ENCODE measurements at places on chromosomes 2 and 18.

DNA sequence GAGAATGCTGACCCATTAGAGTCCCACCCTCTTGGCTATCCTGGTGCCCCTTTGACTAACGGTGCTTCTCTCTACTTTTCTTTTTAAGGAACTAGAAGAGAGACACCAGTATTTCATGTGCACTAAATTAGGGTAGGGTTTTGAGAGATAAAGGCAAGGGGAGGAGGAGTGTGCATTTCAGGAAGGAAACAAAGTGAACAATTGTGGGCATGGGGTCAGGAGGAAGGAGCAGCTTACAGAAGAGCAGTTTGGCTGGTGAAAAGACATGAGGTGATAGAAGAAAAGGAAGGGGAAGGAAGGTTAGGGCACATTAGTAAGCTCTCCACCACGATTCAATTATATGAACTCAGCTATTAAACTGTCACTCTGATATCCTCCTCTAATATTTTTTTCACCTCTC lies 105.8 kb upstream of the CTAGE1 start:
- no peak for DNase-seq

DNA sequence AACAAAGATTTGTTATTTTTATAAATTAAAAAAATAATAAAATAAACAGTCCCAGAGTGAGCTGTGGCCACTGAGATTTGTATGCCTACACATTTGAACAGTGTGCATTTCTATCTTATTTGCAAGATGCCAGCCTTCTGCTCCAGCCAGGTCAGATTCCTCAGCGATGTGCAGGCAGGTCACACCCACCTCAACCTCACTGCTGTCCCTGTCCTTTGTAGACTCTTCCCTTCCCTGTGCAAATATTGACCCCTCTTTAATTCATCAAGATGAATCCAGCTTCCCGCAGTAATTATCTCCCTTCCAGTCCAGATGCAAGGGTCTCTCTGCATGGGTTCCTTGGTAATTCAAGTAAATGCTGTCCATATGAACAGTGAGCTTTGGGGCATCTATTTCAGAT lies 256.2 kb downstream of the PIEZO2 start:
- no peak for DNase-seq

DNA sequence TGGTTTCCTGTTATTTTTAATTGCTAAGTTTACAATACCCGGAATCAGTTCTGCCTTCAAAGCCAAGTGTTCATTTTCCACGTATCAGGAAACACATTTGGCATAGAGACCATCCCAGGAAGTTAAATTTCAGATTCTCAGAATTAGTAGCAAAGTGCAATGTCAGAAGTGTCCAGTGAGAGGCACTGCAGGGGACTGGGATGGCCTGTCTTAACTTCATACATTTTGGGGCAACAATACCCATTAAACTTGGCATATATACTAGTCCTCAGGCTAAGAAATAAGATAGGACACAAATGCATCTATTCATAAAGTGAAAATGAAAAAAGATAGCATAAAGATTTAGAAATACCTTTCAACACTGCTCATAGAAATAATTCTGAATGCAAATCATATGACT lies 1.5 kb upstream of the IL1RL2 start:
- no peak for DNase-seq

DNA sequence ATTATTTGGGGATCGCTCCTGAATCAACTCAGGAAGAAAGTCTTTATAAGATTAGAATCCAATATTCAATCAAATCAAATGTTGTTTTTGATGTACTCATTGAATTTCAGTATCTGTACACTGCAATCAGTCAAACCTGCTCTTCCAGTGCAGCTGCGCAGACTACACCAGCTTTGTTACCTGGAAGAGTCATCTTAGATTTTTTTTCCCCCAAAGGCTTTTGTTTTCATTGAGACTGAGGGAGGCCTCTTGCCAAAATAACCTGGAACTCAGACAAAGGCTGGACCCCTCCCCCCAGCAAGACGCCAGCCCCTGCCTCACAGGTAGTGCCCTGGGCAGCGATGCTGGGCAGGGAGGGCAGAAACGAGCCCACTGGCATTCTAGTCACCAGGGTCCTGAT lies 74.8 kb downstream of the ARHGEF4 start:
- DNase-seq: no peak

GRCh38 chr18:58997811-58998337 lies 133.2 kb downstream of the ZNF532 start:
- no peak for DNase-seq

- DNase-seq: no peak
Observed at GRCh38 chr2:205850611-205851010, 168.3 kb downstream of the NRP2 start.

GRCh38 chr2:135818937-135819610 lies 17.9 kb downstream of the LCT start:
- no peak for DNase-seq

DNA sequence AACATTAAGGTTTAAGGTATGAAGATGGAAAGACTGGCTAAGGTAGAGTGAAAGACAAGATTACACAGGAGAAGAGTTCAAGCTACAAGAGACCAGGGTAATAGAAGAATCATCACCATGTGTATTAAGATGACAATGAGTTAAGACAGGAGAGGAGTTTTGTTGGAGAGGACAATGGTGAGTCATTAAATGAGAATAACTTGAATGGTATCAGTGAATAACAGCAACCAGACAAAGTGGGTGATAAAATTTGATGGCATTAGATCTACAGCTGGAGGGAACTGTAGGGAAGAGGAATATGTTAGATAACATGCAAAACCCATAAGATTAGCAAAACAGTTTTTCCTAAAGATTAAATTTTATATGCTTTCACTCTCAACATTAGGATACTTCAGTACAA lies 18.8 kb upstream of the ENOSF1 start:
- DNase-seq: no peak

DNA sequence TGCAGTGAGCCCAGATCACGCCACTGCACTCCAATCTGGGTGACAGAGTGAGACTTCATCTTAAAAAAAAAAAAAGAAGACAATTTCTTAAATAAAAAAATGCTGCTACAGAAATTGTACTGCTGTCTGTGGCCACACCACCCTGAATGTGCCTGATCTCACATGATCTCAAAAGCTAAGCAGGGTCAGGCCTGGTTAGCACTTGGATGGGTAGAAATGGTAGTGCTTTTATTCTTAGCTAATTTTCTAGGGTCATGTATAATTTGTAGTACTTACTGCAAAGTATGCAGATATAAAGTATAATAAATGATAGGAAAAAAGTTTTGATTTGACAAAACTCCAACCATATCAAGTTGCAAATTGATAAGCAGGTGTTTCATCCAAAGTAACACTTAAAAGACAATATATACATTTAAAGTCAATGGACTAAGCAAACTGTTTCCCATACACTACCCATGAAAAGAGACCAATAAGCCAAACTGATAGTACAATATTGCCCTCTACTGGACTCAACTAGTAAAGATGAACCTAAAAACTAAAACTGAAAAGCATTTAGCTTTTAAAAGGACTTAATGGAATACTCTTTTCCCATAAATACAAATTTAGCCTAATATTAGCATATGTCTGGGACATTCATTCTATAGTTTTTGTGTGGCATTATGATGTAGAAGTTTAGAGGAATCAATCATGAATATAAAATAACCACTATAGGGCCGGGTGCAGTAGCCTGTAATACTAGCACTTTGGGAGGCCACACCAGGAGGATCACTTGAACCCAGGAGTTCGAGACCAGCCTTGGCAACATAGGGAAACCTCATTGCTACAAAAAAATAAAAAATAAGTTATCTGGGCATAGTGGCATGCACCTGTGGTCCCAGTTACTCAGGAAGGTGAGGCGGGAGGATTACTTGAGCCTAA lies 18.6 kb upstream of the PEX13 start:
- peak; percentile 12 for DNase-seq

DNA sequence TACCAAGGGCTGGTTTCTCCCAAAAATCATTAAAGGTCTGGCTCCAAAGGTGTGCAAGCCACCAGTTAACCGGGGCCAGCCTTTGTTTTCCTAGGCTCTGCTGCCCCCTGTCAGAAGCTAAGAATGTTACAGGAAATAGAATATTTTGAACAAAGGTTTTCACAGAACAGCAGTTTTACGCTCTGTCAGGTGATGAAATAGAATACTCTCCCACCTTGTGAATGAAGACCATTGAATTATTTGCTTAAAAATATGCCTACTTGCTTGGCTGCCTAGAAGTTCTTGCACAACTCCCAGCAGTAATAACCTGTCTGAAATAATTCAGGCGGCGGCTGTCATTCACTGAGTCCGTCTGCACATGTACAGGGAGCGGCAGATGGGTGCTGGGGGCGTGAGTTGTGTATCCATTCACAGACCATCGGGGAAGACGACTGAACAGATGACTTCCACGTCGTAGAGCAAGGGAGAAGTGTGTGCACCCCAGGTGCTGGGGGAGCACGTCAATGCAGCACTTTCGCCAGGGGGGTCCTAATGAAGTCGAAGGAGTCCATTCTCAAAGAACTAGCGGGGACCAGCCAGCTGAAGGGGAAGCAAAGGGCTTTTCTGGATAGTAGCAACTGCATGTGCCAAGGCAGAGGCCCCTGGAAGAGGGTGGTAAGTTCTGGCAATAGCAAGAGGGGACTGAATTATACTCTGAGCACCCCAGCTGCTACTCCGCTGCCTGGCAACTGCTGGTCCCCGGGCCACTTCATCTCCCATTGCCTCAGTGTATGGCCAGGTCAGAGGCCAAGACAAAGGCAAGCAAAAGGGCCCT lies 56.1 kb downstream of the SF3B1 start:
- peak; percentile 15 for DNase-seq

DNA sequence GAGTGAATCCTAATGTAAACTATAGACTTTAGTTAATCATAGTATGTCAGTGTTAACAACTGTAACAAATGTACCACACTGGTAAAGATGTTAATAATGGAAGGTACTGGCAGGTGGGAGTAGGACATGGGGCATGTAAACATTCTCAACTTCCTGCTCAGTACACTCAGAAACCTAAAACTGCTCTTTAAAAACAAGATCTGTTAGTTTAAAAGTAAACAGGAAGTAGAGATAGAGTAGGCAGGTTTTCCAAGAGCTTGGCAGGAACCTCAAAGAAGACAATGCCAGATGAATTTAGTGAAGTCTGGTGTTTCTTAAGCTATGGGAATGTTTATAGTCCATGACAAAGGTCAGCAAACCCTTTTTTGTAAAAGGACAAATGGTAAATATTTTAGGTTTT lies 46.6 kb downstream of the CCDC138 start:
- DNase-seq: no peak
